T-helper 2 cell (primary cell): ENCODE measurements at places on chromosomes 1 and 21.

GRCh38 chr1:182256931-182257330, 134.7 kb downstream of the GLUL start:
- no peak for DNase-seq

- DNase-seq: no peak
Observed at GRCh38 chr21:22764222-22764621, 1766.0 kb downstream of the NCAM2 start.

DNA sequence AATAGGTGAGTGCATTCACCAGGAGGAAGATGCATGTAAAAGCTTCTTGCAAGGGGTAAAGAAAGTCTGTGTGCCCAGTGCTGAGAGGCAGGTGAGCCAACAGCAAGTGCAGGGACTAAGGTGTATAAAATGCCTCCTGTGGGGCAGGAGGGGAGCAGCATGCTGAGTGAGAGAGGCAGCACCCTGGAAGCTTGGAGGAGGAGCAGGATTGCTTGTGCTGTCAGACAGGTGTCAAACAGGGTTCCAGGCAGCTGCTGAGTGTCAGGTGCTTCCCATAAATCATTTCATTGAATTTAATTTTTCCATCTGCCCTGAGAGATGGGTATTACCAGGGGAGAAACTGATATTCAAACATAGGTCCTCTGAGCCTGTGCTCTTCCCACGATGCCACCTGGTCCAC, 13.9 kb downstream of the BSND start:
- DNase-seq: no peak

DNA sequence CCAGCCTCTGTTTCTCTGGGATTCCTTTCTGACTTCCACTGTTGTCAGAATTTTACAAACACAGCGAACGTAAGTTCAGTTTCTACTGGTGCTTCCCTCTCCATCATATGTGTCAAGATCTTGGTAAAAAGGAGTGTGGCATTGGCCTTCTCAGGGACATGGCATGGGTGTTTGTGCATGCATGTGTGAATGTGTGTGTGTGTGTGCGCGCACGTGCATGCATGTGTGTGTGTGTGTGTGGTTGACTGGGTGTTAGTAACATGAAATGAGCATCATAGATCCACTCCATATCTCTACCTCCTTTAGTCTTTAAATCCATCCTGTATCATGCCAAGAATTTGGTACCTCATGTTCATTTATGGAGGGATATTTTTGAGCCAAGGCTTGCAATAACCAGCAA, 411.3 kb downstream of the NPHP4 start:
- DNase-seq: no peak

- no peak for DNase-seq
Observed at GRCh38 chr1:2638466-2639115, 5.8 kb upstream of the MMEL1 start.

DNA sequence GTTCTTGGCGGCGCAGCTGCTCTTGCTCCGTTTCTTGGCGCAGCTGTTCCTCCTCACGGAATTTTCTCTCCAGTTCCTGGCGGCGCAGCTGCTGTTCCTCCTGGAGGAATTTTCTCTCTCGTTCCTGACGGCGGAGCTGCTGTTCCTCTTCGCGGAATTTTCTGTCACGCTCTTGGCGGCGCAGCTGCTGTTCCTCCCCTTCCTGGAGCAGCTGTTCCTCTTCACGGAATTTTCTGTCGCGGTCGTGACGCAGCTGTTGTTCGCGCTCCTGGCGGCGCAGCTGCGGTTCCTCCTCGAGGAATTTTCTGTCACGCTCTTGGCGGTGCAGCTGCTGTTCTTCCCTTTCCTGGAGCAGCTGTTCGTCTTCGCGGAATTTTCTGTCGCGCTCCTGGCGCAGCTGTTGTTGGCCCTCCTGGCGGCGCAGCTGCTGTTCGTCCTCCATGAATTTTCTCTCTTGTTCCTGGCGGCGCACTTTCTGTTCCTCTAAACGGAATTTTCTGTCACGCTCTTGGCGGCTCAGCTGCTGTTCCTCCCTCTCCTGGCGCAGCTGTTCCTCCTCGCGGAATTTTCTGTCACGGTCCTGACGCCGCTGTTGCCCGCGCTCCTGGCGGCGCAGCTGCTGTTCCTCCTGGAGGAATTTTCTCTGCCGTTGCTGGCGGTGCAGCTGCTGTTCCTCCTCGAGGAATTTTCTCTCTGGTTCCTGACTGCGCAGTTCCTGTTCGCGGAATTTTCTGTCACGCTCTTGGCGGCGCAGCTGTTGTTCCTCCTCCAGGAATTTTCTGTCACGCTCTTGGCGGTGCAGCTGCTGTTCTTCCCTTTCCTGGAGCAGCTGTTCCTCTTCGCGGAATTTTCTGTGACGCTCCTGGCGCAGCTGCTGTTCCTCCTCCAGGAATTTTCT, 7.0 kb downstream of the TCHH start:
- no peak for DNase-seq

- no peak for DNase-seq
Observed at GRCh38 chr1:183206538-183207122, 20.6 kb downstream of the LAMC2 start.
